GM23248 (cell line): ENCODE measurements at places on chromosomes 7 and 10. TPM values are rescaled to one million over a fixed set of nuclear protein-coding genes. Genes with fewer than 3 reads are reported as not detected.

DNA sequence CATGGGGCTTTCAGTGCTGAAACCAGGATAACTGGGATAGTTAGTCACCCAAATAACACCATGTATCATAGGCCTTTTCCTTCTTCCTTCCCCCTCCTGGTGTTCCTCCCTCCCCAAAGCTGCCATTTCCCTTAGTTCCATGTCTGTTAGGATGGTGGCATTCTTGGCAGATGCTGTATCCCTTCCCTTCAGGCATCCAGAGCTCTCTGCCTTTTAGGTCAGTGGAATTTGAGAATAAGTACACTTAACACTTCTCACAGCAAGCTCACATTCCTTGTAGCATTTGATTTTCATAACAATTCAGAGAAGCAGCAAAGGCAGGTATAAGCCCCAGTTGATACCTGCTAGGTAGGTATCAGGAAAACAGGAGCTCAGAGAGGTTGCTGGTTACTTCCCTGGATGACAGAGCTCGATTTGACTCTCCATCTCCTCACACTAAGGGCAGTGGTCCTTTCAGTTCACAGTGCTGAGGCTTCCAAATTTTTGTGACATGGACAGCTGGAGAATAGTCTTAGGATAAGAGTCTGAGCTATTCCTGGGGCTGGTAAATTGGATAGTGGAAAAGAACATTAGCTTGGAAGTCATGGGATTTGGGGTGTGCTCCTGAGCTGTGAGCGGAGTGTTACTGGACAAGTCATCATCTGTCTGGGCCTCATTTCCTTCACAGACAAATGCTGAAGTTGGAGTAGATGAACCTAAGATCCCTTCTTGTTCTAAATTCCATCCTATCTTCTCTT, 108.7 kb upstream of the RHOBTB1 start:
- DNase-seq: no peak

TMEM196 gene
- total RNA-seq: not detected in 2 replicates

DNA sequence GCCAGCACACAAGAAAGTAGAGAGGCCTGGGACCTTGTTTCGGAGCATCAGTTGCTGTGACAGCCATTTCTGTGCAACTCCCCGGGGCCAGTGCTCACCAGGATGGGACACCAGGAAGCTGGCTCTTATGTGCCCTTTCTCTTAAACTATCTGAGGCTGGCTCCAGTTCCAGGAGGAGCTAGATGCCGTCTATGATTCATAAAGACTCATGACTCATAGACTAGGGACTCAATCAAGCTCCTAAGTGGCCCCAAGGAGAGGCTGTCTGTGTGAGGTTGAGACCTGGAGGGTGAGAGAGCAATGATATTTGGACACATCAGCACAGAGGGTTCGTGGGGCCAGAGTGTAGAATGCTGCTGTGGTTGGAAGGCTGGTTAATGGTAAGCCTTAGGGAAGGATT, 580.1 kb downstream of the CCSER2 start:
- no peak for DNase-seq

GTF2IRD2 gene
- 6.7 and 14.8 TPM in 2 replicates for total RNA-seq

NPTX2 gene
- total RNA-seq: 0.76 and 0.97 TPM in 2 replicates

SMURF1 gene
- total RNA-seq: 19.1 and 21.1 TPM in 2 replicates

DNA sequence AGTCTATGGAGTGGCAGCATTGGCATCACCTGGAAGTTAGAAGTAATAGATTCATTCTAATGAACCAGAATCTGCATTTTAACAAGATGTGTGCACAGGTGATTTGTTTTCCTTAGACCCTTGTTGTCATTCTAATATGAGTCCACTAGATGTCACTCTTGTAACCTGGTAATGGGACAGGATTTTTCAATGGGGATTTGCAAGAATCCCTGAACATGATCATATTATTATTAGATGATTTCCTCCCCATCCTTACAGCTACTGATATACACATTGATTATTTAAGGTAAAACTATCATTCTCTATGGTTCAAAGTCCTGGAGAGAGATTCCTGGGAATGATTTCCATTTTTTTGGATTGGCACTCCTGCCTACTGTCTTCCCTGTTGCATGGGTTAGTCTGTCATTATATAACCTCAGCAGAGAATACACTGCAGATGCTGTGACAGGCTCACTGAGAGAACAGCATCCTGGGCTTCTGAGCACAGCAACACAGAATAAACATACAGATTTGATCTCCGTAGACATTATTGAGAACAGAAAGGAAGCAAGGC, 194.9 kb downstream of the SUGCT start:
- DNase-seq: peak; percentile 67

DNA sequence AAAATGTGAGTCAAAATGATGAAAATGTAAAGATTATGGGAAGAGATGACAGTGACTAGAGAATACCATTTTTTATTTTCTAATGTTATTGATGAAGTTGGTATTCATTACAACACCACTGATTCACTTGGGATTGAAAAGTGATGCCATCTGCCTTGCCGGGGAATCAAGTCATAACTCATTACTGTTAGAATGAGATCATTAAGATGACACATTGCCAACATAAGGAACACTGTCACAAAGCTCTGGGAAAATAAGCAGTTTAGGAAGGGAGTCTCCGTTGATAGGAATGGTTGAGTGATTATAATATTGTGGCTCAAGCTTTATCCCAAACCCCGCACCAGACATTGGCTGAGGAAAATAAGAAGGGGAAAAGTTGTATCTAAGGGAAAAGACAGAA, 121.5 kb upstream of the PLPP4 start:
- DNase-seq: peak; percentile 3

DNA sequence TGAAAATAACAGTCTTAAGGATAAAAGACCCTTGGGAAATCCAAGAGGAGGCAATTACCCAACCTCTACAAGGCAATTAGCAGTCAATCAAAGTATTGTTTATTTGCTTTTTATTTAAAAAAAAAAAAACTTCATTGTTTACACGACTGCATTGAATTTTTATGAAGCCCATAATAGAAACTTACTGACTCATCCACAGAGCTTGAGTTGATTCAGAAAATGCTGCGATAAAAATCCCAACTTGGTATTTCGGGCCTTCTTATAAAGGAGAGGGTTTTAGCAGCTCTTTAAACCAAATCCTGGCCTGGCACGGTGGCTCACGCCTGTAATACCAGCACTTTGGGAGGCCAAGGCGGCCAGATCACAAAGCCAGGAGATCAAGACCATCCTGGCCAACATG, 69.2 kb upstream of the PALS2 start:
- DNase-seq: no peak

ZNF394 gene
- total RNA-seq: 17.3 and 24.3 TPM in 2 replicates

FXYD4 gene
- not detected in 2 replicates for total RNA-seq

- DNase-seq: no peak
Measured at GRCh38 chr10:102935505-102935904, 17.4 kb downstream of the CNNM2 start.

DNA sequence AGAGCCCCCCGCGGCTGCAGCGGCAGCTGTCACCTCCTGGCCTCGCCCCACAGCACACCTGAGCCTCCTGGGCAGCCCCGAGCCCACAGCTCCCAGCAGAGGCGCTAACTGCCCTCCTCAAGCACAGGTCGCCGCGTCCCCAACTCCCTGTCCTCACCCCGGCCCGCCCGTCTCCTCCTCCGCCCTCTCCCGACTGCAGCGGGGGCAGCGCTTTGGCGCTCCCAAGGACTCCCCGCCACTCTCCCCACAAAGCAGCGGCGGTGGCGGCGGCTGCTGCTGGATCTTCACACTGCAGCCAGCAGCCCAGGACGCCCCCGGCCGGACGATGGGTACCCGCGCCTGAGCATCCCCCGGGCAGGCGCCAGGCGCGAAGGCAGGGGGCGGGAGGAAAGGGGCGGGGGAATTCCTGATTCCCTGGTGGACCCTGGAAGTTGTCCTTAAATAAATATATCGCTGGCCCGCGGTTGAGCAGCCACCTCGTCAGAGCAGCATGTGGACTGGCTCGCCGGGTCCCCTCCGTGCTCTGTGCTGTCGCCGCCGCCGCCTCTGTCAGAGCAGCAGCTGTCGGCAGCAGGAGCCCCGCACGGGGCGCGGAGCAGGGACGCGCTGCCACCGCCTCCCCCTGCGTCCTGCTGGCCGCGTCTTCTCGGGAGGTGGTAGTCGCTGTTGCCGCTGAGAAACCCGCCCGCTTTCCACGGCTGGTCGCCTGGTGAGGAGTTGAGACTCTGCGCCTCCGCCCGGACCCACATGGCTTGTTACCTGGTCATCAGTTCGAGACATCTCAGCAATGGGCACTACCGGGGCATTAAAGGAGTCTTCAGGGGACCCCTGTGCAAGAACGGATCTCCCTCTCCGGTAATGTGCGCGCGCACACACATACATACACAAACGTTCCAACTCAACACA, at the start of gene ZNF804B:
TSS of gene ZNF804B (plus strand) at position 471 of the 906 bp plus-strand sequence. CDS start at position 748, 277 bp downstream.
- DNase-seq: peak; percentile 8

DNA sequence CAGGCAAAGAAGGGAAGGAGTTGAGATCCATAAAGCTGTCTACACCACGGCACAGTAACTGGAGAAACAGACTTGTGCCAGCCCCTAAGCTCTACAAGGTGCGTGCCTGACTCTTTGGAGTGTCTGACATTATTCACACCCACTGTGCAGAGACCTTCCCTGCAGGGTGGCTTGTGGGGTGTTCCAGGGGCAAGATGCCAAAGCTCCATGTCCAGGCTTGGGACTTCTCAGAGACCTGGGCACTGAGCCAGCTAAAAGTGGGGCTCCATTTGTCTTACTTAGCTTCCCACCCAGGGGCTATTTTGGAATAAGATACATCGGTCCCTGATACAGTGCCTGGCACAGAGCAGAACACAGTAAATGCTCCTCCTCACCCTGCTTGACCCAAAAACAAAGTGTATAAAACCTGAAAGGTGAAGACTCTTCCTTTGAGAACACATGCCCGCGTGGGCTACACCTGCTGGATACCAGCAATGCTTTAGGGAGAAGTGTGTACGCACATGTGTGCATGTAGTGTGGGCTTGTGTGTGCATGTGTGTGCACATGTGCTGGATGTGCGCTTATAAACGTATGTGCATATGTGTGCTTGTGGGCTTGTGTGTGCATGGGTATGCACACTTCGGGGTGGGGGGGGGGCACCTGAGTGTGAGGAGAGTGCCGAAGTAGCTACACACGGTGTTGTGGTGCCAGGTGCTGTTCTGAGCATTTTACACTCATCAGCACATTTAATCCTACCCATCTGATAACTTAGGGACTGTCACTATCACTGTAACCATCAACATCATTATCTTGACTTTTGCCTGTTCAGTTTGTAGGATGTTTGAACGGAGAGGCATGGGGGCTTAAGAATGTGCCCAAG, 143.0 kb downstream of the ARHGAP22 start:
- no peak for DNase-seq

DNA sequence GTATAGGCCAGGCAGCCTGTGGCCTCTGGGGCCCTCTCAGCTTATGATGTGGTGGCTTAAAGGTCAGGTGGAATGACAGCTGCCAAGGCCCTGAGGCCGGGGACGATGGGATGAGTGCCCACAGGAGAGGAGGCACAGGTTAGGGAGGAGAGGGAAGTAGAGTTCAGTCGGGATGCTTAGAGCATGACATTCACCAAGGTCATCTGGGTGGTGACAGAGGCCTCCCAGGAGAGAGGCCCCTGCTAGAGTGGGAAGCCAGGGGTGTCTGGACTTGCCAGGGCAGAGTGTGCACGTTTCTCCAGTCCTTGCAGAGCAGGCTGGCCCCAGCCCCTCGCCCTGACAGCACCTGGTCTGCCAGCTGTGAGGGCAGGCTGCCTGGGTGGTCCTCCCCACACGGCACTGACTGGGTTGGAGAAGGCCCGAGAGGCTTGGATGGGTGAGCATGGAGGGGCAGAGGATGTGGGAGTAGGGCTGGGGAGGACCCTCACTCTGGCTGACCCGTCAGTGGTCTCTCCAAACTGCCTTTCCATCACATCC, 1.5 kb downstream of the CALHM1 start:
- DNase-seq: no peak

DNA sequence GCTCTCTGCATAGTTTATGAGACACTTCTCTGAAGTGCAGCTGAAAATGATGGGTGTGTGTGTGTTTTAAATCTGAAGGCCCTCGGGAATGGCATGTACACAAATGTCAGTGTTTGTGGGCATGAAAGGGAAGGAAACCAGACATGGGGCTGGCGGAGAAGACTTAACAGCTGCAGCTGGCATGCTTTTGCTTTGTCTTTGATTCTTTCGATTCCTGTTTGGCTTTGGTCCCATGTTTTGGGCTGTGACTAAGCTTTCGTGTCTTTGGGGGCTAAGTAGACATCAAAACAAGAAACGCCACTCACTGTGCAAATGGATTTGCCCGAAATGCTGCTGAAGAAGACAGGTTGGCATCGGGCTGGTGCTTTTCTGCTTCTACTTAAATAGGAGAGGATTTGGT, 179.3 kb downstream of the PFKFB3 start:
- DNase-seq: peak; percentile 40
